ENCODE measurements at places on chromosomes 2 and 18. TPM values are rescaled to one million over a fixed set of nuclear protein-coding genes. Genes with fewer than 3 reads are reported as not detected.

DNA sequence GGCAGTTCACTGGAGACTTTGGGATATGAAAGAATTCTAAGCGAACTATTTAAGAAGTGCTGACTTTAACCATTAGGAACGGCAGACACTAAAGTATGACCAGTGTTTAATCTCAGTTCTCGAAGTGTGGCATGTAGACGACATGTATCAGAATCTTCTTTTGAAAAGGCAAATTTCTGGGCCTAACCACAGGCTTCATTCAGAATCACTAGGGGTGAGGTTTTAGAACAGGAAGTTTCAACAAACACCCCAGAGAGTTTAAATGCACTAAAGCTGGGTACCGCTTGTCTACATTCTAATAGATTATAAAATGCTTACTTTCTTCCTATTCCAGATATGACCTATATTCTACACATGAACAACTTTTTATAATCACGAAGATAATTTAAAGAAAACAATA is 180.3 kb downstream of the ANKRD44 start:
- no peak for DNase-seq

- no peak for DNase-seq
These were observed 24.0 kb upstream of the COLEC12 start for GRCh38 chr18:524466-524865.

NPHP1 gene
- total RNA-seq = 2.9 TPM

DNA sequence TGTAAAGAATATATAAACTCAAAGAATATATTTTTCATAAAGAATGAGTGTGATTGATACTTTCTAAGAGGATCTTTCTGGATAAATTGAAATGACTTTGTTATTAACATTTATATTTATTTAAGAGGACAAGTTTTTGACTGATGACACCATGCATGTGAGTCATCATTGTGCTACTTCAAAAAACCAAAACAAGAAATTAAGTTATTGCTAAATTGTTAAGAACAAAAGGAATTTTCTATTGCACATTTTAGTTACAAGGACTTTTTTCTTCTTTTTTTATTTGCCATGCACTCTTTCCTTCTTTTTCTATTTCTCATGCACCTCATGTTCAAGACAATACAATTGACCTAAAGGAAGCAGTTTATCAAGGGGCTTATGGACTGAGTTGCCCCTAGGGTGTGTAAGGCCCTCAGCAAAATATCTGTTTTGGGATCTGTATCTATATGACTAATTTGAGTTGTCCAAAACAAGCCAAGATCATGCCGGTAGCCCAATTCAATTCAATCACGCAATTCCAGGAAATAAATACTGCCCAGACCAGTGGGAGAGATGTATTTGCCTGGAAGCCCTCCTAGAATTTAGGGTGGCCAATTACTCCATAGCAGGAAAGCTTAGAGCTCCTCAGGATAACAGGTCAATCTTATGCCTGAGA is 654.3 kb downstream of the METTL4 start:
- DNase-seq = no peak

CCDC141 gene
- total RNA-seq = 1.2 TPM

RMDN2 gene
- total RNA-seq = 3.1 TPM

PROC gene
- not detected for total RNA-seq

CELF4 gene
- total RNA-seq = not detected

DNA sequence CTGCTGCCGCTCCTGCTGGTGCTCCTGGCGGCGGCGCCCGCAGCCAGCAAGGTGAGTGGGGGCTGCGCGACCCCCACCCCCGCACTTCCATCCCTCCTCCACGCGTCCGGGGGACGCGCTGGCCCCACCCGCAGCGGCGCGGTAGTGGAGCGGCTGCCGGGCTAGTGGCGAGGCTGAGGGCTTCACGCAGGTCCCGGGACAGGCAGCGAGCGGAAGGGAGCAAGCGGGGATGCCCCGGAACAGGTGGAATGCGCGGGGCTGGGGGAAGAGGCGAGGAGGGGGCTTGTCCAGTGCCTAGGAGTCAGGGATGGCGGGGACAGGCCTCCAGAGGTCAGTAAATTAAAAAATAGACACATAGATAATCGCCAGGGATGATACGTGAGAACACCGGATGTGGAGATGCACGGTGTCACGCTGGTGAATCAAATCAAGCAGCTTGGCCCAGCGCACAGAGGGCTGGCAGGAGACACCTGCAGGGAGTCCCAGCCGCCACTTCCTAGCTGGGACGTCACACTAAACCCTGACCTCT is 403 bp downstream of the COL4A3 start:
- DNase-seq = no peak

GRCh38 chr2:12501469-12502158 is 215.1 kb upstream of the TRIB2 start:
- peak; percentile 49 for DNase-seq

TUBA4B gene
- not detected for total RNA-seq

DNA sequence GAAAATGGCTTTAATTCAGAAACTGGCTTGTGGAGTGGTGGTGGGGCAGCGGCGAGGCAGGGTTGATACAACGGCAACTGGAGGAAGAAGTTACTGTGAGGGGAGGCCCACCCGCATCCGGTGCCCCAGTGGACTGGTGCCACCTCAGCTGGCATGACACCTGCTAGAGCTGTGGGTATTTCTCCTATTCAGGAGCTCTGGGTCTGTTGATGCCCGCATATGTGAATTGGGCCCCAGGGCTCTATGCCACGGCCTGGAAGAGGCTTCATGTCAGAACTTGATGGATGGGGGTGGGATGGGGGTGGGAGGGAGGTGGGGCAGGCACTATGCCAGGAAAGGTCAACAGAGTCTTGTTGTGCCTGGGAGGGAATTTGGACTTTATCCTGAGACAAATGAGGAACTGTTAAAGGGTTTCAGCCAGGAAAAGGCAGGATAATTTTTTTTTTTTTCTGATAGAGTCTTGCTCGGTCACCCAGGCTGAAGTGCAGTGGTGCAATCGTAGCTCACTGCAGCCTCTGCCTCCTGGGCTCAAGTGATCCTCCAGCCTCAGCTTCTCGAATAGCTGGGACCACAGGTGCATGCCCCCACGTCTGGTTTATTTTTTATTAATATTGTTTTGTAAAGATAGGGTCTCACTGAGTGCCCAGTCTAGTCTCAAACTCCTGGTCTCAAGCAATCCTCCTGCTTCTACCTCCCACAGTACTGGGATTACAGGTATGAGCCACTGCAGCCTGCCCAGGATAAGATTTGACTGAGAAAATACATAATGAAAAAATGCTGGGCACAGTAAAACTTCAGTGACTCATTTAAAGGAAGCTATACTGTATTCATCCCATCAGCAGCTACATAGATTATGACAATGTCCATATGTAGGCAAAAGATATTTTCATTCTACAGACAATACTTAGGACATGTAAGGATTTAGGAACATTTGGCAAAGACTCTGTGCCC is 52.6 kb downstream of the SH2D6 start:
- peak; percentile 12 for DNase-seq

MYO1B gene
- total RNA-seq = 131 TPM

DNA sequence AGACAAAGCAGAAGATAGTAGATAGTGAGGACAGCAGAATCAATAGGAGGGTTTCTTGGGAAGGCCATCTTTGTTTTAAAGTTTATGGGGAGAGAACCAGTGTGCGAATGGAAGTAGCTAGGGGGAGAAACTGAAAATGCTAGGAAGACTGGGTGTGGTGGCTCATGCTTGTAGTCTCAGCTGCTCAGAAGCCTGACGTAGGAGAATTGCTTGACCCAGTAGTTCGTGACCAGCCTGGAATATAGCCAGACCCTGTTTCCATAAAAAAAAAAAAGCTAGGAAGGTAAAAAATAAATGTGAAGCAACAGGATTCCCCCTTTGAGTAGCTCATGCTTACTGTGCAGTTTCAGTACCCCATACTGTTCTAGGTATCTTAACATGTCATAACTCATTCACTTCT is 19.2 kb upstream of the DRC1 start:
- no peak for DNase-seq

DNA sequence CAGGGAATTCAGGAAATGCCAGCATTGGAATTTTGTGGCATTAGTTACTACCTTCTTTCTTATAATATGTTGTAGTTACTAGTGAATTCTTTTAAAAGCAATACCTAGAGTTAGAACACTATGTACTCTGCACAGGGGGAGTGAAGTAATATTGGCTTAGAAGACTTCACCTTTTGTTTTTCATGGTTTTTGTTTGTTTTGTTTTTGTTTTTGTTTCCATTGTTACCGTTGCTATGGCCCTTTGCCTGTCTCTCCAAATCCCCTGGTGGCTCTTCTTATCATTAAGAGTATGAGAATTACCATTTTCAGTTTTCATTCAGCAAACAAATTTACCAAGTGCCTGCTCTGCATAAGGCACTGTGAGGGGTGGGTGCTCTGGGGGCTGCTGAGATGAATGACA is 160.1 kb downstream of the HAUS1 start:
- peak; percentile 58 for DNase-seq

DNA sequence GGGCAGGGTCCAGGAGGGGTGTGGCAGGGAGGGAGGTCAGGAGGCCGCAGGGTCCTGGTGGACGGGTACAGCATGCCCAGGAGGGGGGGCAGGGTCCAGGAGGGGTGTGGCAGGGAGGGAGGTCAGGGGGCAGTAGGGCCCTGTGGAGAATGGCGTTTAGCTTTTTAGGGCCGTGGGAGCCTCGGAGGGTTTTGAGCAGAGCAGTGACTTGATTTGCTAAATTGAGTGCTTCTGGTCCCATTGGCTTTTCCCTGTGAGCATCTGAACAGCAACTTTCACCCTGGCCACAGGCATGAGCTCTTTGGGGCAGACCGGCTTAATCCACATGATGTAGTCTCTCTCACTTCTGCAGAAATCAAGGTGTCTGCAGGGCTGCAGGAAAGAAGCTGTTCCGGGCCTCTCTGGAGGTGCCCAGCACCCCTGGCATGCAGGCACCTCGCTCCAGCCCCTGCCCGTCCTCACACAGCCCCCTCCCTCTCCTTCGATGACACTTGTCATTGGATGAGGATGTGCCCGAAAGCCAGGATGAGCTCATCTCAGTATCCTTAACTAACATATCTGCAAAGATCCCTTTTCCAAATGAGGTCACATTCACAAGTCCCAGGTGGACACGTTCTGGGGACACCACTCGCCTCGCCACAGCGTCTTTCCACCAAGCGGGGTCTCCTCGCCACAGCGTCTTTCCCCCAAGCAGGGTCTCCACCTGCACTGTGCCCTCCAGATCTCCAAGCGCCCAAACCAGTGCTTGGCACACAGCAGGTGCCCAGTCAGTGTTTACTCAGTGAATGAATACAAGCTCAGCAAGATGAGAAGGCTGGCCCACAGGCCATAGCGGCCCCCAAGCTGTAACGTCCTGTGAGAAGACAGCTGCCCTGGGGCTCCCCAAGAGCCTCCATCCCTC is 94.0 kb downstream of the NDUFA10 start:
- DNase-seq = no peak

GRCh38 chr18:7133181-7133580 is 15.6 kb upstream of the LAMA1 start:
- no peak for DNase-seq

- DNase-seq = no peak
These were observed 563.9 kb downstream of the DCC start for GRCh38 chr18:52903857-52904256.

SERPINB11 gene
- total RNA-seq = not detected

GRCh38 chr2:85838641-85839040 is 50.1 kb downstream of the ST3GAL5 start:
- DNase-seq = no peak

DNA sequence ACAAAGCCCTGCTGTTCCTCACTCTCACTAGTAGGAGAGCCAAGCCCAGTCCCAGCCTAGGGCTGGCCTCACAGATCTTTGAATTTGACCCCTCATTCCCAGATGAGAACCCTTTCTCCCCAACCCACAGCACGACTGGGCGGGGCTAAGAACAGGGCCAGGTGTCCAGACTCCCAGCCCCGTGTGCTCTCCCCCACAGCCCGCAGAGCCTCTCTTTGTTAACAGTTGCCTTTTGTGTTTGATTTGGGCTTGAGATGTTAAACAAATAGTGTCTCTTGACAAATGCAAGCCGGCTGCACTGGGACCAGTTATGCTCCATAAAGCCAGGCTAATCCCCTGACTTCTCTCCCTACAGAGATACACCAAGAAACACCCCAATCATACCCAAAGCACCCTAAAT is 4.7 kb upstream of the KCNK3 start:
- DNase-seq = no peak

ARHGAP25 gene
- 14.3 TPM for total RNA-seq

CXCR1 gene
- not detected for total RNA-seq

- DNase-seq = no peak
These were observed 167.5 kb downstream of the SLC39A10 start for GRCh38 chr2:195824478-195824877.

DNA sequence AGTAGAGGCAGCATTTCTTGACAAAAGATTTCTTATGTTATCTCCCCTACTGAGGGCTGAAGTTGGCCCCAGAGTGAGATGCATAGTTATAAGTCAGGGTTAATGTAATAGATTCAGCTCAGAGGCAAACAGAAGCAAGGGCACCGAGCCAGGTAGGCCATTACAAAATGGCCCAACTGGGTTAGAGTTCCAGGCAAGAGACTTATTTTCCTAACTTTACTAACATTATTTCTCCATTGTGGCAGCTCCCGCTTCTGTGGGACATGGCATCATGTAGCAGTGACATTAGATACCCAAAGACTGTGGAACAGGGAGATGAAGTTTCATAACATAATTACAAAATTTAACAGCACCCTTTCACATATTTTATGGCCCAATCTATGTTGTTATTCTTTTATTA is 27.1 kb downstream of the TSPYL6 start:
- no peak for DNase-seq

LINC00305 gene
- not detected for total RNA-seq

CTNNA2 gene
- total RNA-seq = not detected

GRCh38 chr18:47772374-47773248 is 157.8 kb downstream of the SMAD2 start:
- DNase-seq = peak; percentile 83

PLEK gene
- total RNA-seq = 0.17 TPM

CYRIA gene
- total RNA-seq = 33.7 TPM

DNA sequence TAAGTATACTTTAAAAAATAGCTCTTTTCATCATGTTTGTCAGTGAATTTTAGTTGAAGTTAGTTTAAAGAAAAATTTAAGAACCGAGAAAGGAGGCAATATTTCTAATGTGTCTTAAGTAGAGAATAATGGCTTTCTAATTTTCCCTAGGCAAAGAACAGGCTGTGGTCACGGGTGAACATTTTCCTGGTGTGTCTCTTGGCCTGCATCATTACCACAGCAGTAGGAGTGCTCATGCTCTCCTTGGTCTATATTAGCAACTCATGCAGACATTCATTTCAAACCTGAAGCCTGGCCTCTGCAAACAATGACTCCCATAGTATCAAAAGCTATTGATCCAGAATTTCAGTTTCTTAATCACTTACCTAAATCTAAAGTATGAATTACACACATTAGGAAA is 57.4 kb downstream of the C18orf54 start:
- no peak for DNase-seq

- DNase-seq = peak; percentile 80
These were observed 143.0 kb downstream of the TSN start for GRCh38 chr2:121898483-121898882.
